Stimulated activated CD8-positive, alpha-beta memory T cell treated with anti-CD3 and anti-CD28 coated beads, Interleukin-7, amount 100 ng/mL, for 1 hour (primary cell): ENCODE measurements at places on chromosomes 16 and 17.

GRCh38 chr16:78235168-78235800 is 135.8 kb downstream of the WWOX start:
- peak; percentile 30 for DNase-seq

DNA sequence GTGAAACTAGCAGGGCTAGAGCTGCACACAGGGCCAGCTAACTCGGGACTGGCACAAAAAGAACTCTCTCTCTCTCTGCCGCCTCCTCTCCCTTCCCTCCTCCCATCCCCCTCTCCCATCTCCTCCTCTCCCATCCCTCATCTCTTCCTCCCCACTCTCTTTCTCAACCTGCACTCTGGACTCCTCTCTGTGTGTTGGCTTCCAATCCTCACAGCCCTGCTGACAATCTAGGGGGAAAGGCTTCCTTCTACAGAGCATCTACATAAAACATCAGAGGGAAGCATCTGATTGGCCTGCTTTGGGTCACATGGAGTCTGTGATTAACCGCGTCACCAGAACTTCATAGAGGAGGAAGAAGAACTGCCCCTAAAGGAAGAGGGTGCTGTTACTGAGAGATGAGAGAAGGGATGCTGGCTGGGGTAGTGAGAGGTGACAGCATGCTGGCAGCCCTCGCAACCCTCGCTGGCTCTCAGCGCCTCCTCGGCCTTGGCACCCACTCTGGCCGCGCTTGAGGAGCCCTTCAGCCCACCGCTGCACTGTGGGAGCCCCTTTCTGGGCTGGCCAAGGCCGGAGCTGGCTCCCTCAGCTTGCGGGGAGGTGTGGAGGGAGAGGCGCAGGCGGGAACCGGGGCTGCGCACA is 12.8 kb upstream of the ZFP90 start:
- no peak for DNase-seq

- no peak for DNase-seq
Observed at GRCh38 chr17:8360751-8361150, 15.8 kb downstream of the KRABD2 start.

- no peak for DNase-seq
Observed at GRCh38 chr17:78384479-78385175, 6.2 kb downstream of the PGS1 start.

- no peak for DNase-seq
Observed at GRCh38 chr17:66192378-66192687, 400 bp upstream of the CEP112 start.

DNA sequence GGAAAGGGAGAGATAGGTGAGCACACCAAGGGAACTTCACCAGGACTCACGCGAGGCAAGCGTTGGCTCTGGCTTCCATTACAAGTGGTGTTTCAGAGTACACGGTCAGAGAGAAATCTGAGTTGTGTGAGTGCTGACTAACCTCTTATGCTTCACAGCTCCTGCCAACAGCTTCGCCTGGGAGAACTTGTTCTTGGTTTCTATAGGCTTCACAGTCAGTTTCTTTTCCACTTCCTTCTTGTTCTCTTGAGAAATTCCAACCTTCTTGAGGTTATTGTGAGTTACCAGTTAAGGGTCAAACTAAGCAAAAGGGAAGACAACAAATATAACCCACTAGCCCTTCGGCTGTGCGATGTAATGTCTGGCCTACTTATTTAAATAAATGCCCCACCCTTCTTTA is 18.9 kb downstream of the PSME3IP1 start:
- DNase-seq = no peak

DNA sequence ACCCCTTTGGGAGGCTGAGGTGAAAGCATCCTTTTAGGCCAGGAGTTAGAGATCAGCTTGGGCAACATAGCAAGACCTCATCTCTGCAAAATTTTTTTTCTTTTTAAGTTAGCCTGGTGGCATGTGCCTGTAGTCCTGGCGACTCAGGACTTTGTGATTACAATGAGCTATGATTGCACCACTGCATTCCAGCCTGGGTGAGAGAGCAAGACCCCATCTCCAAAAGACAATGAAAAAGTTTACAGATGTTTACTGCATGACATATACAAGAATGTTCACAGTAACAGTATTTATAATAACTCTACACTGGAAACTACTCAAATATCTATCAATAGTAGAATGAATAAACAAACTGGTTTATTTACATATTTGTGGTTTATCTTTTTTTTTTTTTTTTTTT is 33.1 kb upstream of the CCL22 start:
- no peak for DNase-seq

GRCh38 chr17:72470734-72471133 is 349.9 kb downstream of the SOX9 start:
- DNase-seq = no peak

GRCh38 chr17:79546386-79546785 is 64.5 kb downstream of the RBFOX3 start:
- no peak for DNase-seq

DNA sequence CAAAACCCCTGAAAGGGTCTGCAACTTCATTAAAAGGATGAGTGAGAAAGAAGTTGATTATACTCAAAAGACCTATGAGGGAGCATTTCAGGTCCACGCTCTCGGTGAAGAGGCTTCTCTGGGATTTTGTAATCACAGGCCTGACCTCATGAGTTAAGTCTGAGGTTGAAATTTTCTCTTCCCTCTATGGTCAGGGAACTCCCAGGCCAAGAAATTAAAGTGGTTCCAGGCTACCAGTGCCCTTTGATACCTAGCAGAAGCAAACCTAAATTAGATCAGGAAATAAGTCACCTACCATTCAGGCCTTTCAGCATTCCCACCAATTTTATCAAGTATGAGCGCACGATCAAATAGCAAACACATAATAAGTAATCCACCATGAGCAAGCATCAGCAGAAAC is 27.9 kb downstream of the MBTD1 start:
- no peak for DNase-seq

DNA sequence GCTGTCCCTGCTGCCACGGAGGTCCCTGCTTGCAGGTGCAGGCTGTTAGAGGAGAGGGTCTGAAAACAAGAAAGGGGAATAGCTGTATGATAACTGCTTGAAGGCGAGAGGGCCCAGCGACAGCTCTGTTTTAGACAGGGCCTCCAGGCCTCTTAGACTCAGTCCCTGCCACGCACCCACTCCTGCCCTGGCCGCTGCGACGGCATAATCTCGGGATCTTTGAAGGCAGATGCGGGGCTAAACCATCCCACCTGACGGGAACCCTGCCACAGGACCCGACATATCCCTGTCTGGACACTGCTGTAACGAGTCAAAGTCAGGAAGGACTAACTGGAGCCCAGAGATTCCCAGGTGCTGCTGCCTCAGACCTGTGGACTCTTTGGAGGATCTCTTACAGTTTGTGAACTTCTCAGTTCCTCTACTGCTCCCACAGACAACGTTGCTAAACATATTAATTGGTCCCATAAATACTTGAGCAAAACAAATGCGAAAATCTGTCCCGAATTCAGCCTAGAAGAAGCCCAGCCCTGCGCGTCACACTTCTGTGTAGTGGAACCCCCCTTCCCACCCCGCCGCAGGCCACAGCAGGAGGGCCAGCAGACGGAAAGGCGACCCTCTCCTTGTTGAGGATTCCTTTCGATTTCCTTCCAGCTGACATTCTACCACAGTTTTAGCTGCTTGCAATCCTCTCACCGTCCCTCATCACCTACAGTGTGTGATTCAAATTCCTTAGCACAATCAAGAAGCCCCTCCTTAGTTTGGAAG is 998 bp upstream of the TMEM11 start:
- DNase-seq = no peak

DNA sequence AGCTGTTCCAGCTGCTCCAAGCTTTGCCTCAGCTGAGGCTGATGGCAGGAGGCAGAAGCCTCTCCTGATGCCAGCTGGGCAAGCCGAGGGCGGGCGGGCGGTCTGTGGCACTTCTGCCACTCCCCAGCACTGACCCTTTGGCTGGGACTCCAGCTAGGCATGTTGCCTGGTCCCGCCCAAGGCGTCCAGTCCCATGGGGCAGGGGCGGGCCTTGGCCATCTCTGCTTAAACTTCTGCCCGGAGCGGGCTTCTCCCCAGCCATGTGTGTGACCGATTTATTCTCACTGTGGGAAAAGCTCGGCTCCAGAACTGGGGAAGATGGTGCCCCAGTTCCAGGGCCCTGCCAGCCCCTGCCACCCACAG is 349.1 kb downstream of the SEC14L1 start:
- no peak for DNase-seq

DNA sequence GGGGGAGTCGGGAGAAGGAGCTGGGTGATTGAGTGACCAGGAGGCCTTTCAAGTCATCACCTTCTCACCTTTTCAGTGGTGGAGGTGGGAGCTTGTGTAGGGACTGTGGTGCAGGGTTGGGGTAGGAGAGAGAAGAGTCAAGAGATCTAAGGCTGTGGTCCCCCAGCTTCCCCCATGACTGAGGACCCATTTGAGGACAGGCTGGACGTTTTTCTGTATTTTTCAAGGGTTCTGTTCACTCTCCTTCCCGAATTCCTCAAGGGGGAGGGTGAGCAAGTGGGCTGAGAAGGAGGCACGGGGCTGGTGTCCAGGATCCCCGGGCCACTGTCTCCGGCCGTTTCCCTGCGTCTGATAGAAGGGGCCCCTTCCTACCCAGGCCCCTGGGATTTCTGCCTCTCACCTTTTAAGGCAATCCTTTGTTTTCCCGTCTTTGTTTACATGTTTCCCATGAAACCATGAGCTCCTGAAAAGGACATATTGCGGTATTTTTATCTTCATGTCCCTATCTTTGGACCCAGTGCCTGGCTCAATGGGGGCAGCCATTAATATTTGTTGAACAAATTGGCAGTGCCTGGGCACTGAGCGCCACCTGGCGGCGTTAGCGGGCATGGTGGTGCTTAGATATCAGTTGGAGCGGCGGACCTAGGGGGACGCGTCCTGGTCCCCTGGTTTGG is 9.2 kb upstream of the CD300A start:
- peak; percentile 38 for DNase-seq

GRCh38 chr17:55420067-55420775 is 1.4 kb downstream of the MMD start:
- peak; percentile 5 for DNase-seq

DNA sequence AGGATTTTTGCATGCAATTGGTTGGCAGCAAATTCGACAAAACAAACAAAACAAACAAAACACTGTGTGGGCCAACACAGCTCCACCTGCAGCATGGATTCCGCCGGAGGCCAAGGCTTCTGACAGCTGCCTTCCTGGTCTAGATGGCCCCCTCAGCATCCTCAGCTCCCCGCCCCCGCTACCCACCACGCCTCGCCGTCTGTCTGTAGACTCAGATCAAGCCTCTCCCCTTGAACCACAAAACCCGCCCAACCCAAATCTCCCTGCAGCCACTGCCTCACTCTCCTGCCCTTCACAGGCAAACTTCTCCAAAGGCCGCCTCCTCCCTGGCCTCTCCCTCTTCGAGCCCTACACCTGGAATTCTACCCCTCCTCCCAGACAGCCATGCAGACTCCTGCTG is 57.9 kb downstream of the RTN4RL1 start:
- DNase-seq = no peak
